NCI-H2171 treated with DMSO at 0.1 percent for 48 hours (cell line): ENCODE measurements at places on chromosomes 11 and 22.
A peak's percentile ranks its signal among the peaks of the same experiment; 100 is the strongest.

- no peak for DNase-seq
Observed at GRCh38 chr22:27885977-27886842, 32.8 kb downstream of the PITPNB start.

GRCh38 chr11:130390071-130390758 is 38.2 kb downstream of the ADAMTS8 start:
- no peak for DNase-seq

GRCh38 chr11:112128483-112129121 is 35.3 kb downstream of the IL18 start:
- DNase-seq: peak; percentile 54

DNA sequence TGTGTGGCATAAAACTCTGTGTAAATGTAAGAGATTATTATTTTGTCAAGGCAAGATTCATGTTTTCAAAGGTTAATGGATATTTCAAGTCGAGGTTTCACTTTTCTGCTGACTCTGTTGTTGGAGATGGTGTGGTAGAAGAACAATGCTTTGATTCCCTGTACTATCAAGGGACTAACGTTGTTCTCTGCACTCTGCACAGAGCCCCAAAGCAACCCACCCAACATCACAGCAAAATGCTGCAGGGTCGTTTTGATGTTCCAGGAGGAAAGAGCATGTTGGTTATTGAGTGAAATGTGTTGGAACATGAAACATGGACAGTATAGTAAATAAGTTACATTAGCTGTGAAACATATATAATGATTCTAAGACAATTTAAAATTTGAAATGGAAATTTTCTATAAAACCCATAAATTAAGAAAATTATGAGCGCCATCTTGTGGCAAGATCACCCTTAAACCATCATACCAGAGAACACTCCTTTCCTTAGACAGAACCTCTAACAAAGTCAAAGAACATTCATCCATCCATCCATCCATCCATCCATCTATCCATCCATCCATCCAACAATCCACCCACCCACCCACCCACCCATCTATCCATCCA is 164.4 kb upstream of the ZBED5 start:
- DNase-seq: peak; percentile 2

- no peak for DNase-seq
Observed at GRCh38 chr11:74932797-74933196, 16.1 kb downstream of the XRRA1 start.

- DNase-seq: no peak
Observed at GRCh38 chr22:17201285-17201945, 17.8 kb downstream of the ADA2 start.

- DNase-seq: no peak
Observed at GRCh38 chr11:124752471-124753102, 532 bp upstream of the VSIG2 start.

DNA sequence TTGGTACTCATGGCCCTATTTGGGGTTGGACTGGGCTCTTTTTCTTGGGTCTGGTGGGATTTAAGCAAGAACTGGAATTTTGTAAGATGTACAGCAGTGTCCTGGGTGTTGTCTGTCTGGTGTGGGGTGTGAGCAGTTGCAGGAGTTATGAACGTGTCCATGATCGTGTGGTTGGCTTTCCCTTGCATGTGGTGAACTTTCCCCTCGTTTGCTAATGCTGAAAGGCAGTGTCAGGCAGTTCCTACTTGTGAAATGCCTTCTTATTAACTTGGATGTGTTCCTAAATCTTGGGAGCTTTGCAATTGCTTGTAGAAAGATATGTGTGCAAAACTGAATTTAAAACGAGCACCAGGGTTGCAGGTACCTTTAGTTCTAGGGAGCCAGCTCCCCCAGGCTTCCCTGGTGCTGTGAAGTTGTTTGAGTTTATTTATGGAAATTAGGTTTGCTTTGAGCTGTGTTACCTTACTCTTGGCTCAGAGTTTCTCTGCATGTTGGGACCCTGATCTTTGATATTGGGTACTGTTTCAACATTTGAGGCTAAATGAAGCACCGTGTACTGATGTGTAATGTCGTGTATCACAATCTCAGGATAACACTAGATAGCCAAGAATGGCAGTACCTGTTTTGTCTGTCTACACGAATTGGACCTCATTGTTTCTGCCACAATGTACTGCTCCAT is 35.8 kb upstream of the HSD17B12 start:
- DNase-seq: no peak

GRCh38 chr11:58958500-58958899 is 19.2 kb downstream of the GLYATL1 start:
- DNase-seq: no peak

DNA sequence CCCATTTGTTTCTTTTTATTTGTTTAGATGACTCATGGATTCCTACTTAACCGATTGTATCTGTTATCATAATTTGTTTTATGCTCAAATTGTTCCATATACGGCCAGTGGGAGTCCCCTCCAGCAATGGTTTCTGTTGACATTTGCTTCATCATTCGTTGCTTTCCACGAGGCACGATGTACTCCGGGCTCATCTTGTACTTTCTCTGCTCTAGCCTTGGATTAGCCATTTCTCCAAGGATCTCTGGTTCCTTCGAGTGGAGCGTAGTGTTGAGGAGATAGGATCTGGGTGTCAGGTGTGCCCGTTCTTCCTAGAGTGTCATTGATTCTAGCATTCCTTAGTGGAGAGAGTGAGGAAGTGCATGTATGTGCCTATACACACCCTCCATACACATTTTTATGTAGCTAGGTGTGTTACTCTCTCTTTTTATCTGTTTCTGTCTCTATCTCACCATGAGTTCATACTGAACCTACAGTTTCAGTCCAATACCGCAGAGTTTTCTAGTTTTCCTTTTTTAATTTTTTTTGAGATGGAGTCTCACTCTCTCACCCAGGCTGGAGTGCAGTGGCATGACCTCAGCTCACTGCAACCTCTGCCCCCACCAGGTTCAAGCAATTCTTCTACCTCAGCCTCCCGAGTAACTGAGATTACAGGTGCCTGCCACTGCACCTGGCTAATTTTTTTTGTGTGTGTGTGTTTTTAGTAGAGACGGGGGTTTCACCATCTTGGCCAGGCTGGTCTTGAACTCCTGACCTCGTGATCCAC is 31.4 kb downstream of the TECTA start:
- no peak for DNase-seq

DNA sequence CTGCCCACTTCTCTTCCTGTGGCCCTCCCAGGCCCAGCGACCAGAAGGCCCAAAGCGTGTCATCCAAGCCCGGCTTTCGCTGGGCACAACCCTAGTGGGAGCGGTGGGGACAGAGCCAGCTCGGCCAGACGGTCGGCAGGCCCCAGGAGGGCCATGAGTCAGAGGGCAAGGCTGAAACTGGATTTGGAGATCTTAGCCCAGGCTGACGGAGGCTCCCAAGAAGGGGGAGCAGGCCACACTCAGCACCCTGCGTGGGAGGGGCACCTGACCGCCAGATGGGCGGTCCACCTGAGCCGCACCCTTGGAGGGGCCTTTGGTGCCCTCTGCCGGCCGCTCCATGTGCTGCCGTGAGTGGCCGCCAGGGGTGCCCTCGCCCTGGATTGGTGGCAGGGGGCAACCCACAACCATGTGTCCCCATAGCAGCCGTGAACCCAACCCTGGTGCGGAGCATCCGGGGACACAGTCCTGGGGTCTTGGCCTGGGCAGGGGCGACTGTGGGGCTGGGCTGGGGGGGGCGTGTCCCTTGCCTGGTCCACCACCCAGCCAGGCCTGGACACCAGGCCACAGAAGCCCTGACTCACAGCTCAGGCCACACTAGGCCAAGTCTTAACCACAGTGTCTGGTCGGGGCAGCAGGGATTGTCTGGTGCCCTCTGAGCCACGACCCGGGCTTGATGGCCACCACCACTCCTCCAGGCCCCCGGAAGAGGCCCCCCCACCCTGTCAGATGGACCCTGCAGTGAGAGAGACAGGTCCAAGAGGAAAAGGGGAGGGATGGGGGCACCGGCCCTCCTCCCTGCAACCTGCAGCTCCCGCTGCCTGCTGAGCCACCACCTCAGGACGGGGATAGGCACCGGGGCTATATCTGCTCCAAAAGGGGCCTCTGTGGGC is 19.2 kb upstream of the TALDO1 start:
- DNase-seq: peak; percentile 12
